ENCODE measurements at places on chromosomes 16 and 17.

- DNase-seq: peak; percentile 1
Observed at GRCh38 chr17:48295362-48296288, 134.4 kb downstream of the SKAP1 start.

DNA sequence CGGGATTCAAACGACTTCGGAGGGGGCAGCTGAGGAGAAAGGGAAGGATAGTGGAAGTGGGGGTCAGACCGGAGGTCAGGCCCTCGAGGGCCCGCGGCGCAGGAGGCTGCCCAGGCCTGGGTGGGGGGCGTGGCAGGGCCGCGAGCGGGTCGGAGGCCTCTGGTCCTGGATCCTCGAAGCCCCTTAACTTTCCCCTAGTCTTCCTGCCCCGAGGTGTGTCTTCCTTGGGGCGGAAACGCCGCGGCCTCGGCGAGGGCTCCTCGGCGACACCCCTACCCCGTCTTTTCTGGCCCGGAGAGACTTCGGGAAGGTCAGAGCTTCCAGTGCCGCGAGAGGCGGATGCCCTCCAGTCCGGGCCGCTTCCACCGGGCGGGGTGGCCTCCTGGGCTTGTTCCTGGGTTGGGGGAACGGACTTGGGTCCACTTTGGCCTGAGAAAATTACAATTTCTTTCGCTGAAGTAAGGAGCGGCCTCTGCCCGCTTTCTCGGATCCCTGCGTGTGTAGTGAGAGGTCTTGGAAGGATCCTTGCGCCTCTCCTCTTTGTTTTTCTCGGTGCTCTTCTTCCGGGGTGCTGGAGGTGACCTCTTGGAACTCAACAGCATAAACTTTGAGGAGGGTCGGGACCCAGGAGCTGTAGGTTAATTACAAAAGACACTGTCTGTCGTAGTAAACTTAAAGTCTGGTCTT is 491 bp downstream of the IST1 start:
- peak; percentile 46 for DNase-seq

GRCh38 chr17:34307110-34307509 is 12.1 kb upstream of the CCL8 start:
- DNase-seq: no peak

DNA sequence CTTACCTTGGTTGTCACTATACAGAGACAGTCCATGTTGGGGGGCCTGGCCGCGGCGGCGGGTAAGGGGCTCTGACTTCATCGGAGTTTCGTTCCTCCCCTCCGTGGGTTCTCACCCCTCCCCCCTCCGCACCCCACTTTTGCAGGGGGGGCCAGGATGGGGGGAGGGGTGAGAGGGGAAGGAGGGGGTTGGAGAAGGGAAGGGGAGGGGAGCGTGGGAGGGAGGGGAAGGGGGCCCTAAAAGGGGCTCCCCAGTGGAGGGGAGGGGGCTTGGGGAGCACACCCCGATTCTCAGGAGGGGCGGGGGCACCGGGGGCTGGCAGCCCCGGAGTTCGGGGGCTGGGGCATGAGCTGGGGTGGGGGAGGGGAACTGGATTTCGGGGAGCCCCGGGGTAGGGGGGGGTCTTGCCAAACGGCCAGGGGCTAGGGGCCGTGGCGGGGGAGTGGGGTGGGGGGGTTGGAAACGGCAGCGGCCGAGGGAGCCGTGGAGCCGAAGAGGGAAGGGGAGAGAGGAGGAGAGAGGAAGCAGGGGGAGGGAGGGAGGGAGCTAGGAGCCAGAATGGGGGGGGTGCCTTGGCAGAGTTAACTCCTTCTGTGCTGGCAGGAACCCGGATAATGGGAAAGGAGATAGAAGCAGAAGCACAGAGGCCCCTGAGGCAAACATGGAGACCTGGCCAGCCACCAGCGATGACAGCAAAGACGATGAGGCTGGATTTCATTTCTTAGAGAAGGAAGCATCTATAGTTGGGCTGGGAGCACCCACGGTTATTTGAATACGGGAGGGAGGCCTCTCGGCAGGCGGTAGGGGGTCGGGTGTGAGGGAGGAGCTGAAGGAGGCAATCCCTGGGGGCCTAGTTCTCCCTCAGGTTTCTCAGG is 2.3 kb downstream of the DLG4 start:
- DNase-seq: peak; percentile 57

- no peak for DNase-seq
Observed at GRCh38 chr17:80593181-80593580, 48.5 kb downstream of the RPTOR start.

- DNase-seq: no peak
Observed at GRCh38 chr16:17801068-17801467, 330.3 kb upstream of the XYLT1 start.

DNA sequence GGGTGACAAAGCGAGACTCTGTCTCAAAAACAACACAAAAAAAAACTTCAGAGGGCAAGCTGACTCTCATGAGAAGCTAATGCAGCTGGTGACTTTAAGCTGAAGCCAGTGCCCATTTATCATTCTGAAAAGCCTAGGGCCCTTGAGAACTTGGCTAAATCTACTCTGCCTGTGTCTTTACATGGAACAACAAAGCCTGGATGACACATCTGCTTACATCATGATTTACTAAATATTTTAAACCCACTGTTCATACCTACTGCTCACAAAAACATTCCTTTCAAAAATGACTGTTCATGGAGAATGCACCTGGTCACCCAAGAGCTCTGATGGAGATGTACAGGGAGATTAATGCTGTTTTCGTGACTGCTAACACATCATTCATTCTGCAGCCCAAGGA is 6.1 kb upstream of the ALOX12 start:
- DNase-seq: no peak

- DNase-seq: no peak
Observed at GRCh38 chr17:56434610-56435009, 158.9 kb upstream of the NOG start.

DNA sequence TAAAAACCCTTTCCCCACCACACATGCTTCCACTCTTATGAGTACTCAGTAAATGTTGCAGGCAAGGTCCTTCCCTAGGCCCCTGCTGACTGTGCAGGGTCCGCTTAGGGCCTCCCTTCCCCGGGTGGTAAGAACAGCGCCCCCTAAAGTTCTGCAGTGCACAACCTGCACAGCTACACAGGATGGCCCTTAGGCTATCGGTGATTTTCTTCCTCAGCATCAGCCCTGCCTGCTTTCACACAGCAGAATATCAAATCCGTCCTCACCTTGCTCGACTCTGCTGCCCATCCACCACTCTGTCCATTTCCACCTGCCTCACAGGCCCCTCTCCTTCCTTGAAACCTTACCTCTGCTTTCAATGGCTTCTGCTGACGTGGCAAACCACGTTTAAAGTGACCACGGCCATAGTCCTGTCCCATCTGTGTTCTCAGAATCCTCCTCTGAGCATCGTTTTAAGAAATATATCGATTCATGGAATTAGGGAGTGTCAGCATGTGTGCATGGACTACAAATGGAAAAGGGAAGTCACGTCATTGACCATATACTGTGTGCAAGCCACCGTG is 51.4 kb upstream of the TMEM132E start:
- DNase-seq: no peak

GRCh38 chr16:80743273-80743672 is 61.1 kb downstream of the CDYL2 start:
- no peak for DNase-seq

DNA sequence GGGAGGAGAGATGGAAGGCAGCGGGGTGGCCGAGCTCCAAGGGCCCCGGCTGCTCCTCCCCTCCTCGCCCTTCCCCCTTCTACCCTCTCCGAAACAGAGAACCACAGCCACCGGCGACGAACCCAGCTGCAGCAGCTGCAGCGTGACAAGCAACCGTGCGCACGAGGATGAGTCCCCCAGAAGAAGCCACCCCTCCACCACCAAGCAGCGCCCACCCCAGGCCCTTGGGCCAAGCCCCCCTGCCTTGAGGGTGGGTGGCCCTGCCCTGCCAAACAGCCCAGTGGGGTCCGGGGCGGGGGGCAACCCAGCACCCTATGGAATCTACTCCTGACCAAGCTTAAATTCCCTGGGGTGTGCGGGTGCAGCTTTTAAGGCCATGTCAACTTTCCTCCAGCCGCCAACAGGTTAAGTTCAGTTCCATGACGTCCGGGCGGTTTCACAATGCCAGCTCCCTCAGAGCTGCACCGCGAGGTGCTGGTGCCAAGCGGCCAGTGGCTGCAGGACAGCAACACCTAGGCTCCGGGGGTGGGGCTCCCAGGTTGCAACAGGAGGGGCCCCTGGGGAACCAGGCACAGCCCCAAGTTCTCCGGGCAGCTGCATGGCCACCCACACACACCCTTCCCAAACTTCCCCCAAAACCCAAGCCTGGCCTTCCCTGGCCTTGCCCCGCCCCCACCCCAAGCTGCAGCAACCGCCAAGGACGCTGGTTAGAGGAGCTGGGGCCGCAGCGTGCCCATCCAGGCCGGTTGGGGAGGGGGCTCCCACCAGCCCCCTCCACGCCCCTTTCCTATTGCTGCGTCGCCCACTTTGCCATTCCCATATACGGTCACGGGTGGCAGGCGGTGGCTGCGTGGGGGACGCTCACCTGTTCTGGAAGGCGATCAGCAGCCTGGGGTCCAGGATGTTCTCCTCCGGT is 2.0 kb downstream of the CBX4 start:
- no peak for DNase-seq

GRCh38 chr16:52535076-52535475 is 11.9 kb downstream of the TOX3 start:
- no peak for DNase-seq

- no peak for DNase-seq
Observed at GRCh38 chr16:82260212-82260795, 90.3 kb upstream of the MPHOSPH6 start.

DNA sequence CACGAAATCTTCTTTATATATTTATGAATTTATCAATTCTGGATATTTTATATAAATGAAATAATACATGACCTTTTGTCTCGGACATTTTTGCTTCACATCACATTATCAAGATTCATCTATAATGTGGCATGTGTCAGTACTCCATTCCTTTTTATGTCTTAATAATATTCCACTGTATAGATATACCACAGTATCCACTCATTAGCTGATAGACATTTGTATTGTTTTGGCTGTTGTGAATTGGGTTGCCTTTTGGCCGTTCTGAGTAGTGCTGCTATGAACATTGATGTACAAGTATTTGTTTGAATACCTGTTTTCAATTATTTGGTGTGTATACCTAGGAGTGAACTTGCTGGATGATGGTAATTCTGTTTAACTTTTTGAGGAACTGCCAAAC is 323.8 kb upstream of the CA10 start:
- no peak for DNase-seq

- DNase-seq: peak; percentile 96
Observed at GRCh38 chr16:22353933-22354541, 20.4 kb downstream of the CDR2 start.

GRCh38 chr17:44960691-44961090 is 7.4 kb downstream of the C1QL1 start:
- DNase-seq: peak; percentile 21

GRCh38 chr17:73740370-73740769 is 96.1 kb upstream of the SDK2 start:
- DNase-seq: no peak

- no peak for DNase-seq
Observed at GRCh38 chr17:64328859-64329531, 61.7 kb downstream of the PECAM1 start.

DNA sequence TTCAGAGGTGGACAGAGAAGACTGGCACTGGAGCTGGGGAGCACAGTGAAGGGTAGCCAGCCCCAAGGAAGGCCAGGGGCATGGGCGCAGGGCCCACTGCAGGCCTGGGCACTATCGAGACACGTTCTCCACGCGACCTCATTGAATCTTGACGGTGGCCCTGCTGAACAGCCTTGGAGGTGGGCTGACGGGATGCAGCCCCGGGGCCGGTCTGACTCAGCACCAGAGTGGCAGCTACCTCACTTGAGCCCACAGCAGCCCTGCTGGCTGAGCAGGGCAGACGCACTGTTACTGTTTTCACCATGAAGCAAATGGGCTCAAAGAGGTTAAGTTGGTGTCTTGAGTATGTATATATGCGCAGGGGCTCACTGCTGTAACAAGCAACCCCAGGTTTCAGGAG is 78.8 kb upstream of the FOXF1 start:
- DNase-seq: no peak

DNA sequence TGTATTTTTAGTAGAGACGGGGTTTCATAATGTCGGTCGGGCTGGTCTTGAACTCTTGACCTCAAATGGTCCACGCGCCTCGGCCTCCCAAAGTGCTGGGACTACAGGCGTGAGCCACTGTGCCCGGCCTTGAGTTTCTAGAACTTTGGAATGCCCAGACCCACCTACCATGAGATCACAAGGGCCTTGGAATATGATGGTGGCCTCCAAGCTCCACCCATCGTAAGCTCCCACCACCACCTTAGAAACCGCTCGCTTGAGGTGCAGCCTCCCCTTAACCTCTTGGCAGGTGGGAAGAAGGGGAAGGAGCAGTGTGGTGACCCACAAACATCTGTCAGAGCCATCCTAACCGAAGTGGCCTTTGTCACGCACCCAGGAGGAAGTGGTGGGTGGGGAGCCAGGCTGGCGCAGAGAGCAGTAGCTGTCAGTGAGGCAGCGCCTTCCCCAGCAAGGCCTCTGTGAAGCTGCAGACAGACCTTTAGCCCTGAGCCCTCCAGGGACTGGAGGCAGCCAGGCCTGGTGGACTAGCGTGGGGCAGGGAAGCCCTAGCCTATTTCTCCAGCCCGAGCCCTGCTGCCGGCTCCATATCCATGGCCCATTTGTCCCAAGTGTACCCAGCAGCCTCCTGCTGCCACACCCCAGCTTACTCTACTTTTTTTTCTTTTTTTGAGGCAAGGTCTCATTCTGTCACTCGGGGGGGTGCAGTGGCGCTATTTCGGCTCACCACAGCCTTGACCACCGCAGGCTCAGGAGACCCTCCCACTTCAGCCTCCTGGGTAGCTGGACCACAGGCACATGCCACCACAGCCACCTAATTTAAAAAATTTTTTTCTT is 13.1 kb upstream of the SEPHS2 start:
- DNase-seq: no peak

DNA sequence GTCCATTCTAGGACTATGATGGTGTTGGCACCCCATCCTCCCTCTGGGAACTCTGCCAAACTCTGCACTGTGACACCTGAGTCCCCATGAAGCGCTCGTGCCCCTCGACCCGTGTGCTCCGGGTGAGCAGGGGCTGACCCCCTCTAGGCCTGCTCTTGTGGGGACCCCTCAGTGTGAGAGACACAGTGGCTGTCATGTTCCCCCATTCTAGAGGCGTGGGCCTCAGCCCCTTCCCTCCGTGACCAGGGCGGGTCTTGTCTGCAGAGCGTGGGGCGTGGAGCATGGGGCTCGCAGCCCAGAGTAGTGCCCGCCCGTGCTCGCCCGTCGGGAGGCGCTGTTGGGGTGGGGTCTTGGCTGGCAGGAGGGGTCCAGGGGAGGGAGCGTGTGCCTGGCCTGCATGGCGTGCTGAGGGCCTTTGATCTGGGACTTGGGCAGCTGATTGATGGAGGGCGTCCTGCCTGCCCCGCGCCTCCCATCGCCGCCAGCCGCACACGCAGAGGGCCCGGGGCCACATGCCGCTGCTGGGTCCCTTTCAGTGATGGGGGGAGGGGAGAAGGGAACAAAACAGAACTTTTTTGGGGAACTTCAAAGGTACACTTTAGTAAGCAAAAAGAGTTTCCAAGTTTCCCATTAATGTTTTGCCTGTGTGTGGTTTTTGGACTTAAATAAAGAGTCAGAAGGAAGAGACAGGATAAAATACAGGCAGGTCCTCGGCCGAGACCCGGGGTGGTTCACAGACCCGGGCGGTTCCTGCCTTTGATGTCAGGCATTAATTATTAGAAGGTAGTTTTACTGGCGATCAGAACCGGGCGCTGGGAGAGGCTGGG is 22.5 kb downstream of the CENPX start:
- DNase-seq: no peak

GRCh38 chr17:38558728-38559050 is 47.1 kb downstream of the SRCIN1 start:
- DNase-seq: no peak

GRCh38 chr17:78723001-78723796 is 58.9 kb downstream of the CYTH1 start:
- no peak for DNase-seq
